ENCODE measurements at places on chromosomes 2 and 18. TPM values are rescaled to one million over a fixed set of nuclear protein-coding genes. Genes with fewer than 3 reads are reported as not detected.

CCDC74A gene
- total RNA-seq = 1.6 TPM

GRCh38 chr2:98734162-98734561 lies 3.2 kb upstream of the MGAT4A start:
- H3K27ac ChIP-seq = peak overlapping the region; percentile 53
- DNase-seq = no peak
- no peaks in the 10 kb centered on the region for H3K27me3 ChIP-seq

DNA sequence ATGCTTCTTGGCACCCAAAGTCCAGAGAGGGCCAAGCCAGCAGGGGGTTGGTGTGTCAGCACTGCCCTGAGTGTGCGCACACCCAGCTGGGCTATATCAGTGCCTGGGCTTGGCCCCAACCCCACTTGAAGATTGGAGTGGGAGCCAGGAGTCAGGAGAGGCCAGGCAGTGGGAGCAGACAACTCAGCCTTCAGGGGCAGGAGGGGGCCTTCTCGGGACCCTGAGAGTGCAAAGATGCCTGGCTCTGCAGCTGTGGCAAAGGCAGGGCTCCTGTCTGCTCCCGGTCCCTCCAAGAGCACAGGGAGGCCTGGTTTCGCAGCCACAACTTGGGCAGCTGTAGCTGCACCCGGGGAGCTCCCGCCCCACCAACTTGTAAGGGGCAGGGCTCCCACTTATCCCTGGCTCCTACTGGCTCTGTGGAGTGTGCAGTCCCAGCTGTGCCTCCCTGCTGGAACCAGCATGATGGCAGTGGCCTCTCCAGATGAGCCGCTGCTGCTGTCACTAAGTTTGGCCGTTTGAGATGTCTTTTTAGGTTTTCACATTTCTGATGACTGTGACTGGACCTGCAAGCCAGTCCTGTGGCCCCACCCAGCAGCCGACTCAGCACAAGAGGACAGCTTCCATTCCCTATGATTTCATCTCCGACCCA lies 148.8 kb upstream of the HS6ST1 start:
- H3K4me3 ChIP-seq = no peak overlapping the region
- H3K4me1 ChIP-seq = no peaks in the 10 kb centered on the region
- no peak overlapping the region for H3K27ac ChIP-seq
- no peak for DNase-seq
- H3K27me3 ChIP-seq = no peaks in the 10 kb centered on the region

DNA sequence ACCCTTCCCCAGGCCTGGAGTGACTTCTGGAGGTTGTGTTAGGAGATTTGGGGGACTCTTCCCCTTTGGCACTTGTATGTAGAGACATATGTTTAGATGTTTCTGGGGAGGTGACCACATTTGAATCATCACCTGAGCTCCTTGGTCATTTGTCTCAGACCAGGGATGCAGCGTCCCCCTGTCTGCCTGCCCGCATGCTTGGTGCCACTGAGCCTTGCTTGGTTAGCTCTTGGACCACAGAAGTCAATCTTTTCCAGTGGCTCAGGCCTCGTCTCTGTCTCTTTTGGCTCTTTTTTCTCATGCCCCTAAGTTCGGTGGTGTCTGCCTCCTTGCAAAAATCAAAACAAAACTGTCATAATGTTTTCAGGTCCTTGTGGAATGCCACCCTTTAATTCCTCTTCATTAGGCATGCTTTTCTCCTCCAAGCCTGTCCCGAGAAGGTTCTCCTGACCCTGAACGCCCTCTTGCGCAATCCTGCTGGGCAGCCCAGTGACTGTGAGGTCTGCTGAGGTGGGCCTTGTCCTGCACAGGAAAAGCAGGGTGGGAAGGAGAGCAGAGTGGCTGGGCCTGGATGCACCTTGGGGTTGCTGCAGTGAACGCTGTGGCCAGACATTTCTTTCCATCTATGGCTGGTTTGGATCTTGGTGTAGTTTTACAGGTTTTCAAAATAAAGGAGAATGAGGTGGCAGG lies 24.9 kb downstream of the GLI2 start:
- H3K4me1 ChIP-seq = no peaks in the 10 kb centered on the region
- no peaks in the 10 kb centered on the region for H3K36me3 ChIP-seq
- no peak for DNase-seq
- no peak overlapping the region for H3K27ac ChIP-seq
- no peaks in the 10 kb centered on the region for H3K27me3 ChIP-seq

GRCh38 chr2:28619213-28620196 lies 123.6 kb downstream of the PLB1 start:
- DNase-seq = no peak
- H3K4me1 ChIP-seq = peaks cover 7% of the 10 kb centered on the region
- no peak overlapping the region for H3K4me3 ChIP-seq
- peak overlapping the region; percentile 83 for H3K27ac ChIP-seq

TUBA3E gene
- not detected for total RNA-seq

DNA sequence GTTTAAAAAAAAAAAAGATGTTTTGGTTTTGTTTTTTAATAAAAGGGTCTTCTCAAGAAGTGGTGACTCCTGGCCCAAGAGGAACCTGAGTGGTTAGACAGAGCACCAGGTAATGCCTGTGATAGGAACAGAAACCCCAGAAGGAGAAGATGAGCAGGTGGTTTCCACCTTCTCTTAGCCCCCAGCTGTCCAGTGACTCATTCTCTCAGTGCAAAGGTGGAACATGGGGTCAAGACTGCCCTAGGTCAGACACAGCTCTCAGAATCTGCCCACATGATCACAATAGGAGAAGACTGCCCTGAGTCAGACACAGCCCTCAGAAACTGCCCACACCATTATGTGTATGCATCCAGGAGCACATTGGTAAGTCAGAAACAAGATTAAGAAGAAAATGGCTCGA lies 61.8 kb downstream of the TBC1D8 start:
- no peaks in the 10 kb centered on the region for H3K36me3 ChIP-seq
- DNase-seq = no peak
- no peak overlapping the region for H3K4me3 ChIP-seq
- H3K4me1 ChIP-seq = no peaks in the 10 kb centered on the region

GRCh38 chr2:158115202-158115767 lies 13.6 kb downstream of the UPP2 start:
- no peak overlapping the region for H3K4me3 ChIP-seq
- H3K4me1 ChIP-seq = no peaks in the 10 kb centered on the region
- no peaks in the 10 kb centered on the region for H3K36me3 ChIP-seq
- no peak for DNase-seq

MYO5B gene
- 105 TPM for total RNA-seq

GREB1L gene
- total RNA-seq = 3.3 TPM

EVA1A gene
- total RNA-seq = 9.1 TPM

- H3K4me3 ChIP-seq = no peak overlapping the region
- H3K4me1 ChIP-seq = no peaks in the 10 kb centered on the region
- no peak overlapping the region for H3K27ac ChIP-seq
- no peaks in the 10 kb centered on the region for H3K36me3 ChIP-seq
- no peaks in the 10 kb centered on the region for H3K27me3 ChIP-seq
These were observed 62.1 kb downstream of the MEX3C start for GRCh38 chr18:51135364-51135763.

GRCh38 chr2:121907928-121908327 lies 152.5 kb downstream of the TSN start:
- DNase-seq = no peak
- no peak overlapping the region for H3K27ac ChIP-seq
- H3K4me1 ChIP-seq = no peaks in the 10 kb centered on the region
- H3K27me3 ChIP-seq = no peaks in the 10 kb centered on the region
- H3K4me3 ChIP-seq = no peak overlapping the region

DNA sequence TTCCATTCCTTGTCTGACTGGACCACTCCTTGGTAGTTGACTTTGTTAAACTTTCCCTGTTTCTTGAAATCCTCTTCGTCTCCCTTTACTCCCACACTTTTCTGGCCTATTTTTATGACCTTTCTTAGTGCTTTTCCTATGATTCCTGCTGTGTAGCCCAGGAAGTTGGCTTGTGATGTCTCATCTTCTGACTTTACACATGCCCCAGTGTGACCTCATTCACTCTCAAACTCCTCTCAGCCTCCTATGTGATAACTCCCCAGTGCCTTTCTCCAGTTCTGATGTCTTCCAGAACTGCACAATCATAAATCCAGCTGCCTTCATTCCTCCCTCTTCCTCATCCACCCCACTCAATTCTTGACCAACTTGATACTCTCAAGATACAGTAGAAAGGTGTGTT lies 407.6 kb downstream of the TGIF1 start:
- H3K36me3 ChIP-seq = no peaks in the 10 kb centered on the region
- H3K4me1 ChIP-seq = no peaks in the 10 kb centered on the region
- DNase-seq = no peak
- no peak overlapping the region for H3K4me3 ChIP-seq

KCNE4 gene
- 1.0 TPM for total RNA-seq

DNA sequence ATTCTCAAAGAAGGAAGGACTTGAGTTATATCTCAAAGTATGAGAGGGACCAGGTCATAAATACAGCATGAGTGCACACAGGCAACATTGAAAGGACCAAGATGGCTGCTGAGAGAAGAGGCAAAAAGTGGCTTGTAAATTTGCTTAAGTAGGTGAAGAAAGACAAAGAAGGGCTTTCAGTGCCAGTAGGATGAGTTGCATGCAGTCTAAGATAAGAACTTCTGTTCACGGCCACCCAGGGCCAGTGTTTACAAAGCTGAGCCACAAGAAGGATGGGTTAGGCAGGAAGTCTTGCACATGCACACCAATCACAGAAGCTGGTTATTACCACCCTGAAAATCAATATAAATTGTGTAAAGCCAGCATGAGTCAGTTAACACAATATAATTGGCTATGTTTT lies 3.1 kb upstream of the ABCB11 start:
- H3K4me1 ChIP-seq = no peaks in the 10 kb centered on the region
- H3K36me3 ChIP-seq = no peaks in the 10 kb centered on the region
- H3K4me3 ChIP-seq = no peak overlapping the region
- DNase-seq = no peak
- no peaks in the 10 kb centered on the region for H3K27me3 ChIP-seq

KHK gene
- 576 TPM for total RNA-seq

GRCh38 chr2:152097801-152098495 lies 896 bp downstream of the CACNB4 start:
- DNase-seq = no peak
- no peaks in the 10 kb centered on the region for H3K27me3 ChIP-seq
- H3K4me3 ChIP-seq = peak overlapping the region; percentile 67
- no peak overlapping the region for H3K27ac ChIP-seq
- peaks cover 24% of the 10 kb centered on the region for H3K4me1 ChIP-seq

DNA sequence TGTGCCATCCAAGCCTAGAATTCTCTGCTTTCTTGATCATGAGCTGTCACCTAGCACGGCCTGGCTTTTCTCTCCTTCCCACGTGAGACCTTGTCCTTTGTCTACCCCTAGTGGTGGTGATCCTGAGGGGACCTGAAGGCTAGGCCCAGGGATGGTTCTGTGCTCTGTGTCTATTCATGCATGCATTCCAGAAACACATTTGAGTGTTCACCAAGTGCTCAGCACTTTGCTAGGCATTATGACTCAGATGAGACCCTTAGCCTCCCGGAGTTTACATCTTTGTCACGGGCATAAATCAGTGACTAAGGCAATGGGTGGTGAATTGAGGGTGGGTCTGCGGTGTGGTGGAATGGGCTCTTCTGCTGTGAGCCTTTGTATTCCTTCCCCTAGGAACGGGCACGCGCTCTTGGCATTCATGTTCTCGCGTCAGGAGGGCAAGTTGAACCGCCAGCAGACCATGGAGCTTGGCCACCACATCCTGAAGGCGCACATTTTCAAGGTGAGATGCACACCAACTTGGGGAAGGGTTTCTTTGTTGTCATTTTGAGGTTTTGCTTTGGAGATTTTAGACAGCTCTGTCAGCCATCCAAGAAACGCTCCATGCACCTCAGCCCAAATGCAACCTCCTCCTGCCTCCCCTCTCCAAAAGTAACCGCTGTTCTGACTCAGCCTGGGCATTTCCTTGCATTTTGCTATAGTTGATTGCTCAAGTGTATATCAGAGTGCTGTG lies 100.9 kb downstream of the WDSUB1 start:
- no peak overlapping the region for H3K4me3 ChIP-seq
- DNase-seq = no peak
- H3K27ac ChIP-seq = no peak overlapping the region
- no peaks in the 10 kb centered on the region for H3K4me1 ChIP-seq
- H3K27me3 ChIP-seq = no peaks in the 10 kb centered on the region
- peaks cover 31% of the 10 kb centered on the region for H3K36me3 ChIP-seq

DNA sequence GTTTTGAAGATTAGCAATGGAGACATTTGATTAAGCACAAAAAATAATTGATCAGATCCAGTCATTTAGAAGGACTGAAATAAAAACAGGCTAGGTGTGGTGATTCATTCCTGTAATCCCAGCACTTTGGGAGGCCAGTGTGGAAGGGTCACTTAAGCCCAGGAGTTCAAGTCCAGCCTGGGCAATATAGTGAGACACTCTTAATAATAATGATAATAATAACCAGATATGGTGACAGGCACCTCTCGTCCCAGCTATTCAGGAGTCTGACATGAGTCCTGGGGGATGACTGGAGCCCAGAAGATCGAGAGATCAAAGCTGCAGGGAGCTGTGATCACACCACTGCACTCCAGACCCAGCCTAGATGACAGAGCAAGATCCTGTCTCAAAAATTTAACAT lies 3.5 kb upstream of the FN1 start:
- peaks cover 5% of the 10 kb centered on the region for H3K4me1 ChIP-seq
- DNase-seq = no peak
- H3K27me3 ChIP-seq = no peaks in the 10 kb centered on the region
- no peak overlapping the region for H3K4me3 ChIP-seq
- no peaks in the 10 kb centered on the region for H3K36me3 ChIP-seq

DNA sequence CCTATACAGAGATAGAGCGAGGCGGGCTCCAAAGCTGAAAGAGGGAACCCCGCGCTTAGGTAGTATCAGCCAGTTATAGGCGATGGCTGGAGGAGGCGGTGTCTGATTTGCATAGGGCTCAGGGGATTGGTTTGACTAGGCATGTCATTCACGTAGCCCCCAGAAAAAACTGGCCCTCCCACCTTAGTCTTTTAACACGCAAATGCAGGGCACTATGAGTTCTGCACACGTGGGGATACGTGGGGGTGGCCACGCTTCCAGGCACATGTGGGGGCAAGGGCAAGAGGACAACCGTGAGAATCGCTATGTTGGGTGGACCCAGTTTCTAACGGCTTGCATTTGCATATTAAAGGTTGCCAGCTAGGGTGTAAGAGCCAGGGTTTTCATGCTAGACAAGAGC lies 56.7 kb upstream of the MSTN start:
- no peaks in the 10 kb centered on the region for H3K4me1 ChIP-seq
- no peak overlapping the region for H3K27ac ChIP-seq
- no peaks in the 10 kb centered on the region for H3K36me3 ChIP-seq
- no peaks in the 10 kb centered on the region for H3K27me3 ChIP-seq

ALPI gene
- total RNA-seq = 473 TPM

GRCh38 chr2:239312741-239313667 lies 87.8 kb downstream of the HDAC4 start:
- no peak overlapping the region for H3K4me3 ChIP-seq
- peaks cover 17% of the 10 kb centered on the region for H3K4me1 ChIP-seq
- H3K27ac ChIP-seq = peak overlapping the region; percentile 26
